Stimulated activated CD4-positive, alpha-beta T cell treated with anti-CD3 and anti-CD28 coated beads, Interleukin-1b, Interleukin-23, amount 100 ng/mL, for 1 hour (primary cell): ENCODE measurements at places on chromosomes 7 and 10.

DNA sequence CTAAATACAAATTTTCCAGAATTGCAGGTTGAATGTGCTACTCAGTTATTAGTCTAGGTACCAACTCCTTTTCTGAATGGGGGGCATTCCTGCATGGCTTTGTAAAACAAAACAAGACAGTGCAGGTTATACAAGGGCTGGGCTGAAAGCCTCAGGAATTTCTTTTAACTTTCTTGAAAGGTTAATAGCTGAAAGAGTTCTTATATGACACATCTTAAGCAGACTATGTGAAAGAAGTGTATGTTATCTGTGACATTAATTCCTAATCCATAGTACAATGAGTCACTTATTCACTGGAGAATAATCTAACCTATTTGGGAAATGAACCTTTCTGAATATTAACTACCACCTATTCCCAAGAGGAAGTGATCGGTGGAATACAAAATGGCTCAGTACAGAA is 115.6 kb upstream of the FAM133B start:
- DNase-seq, result no peak

- DNase-seq, result no peak
Measured at GRCh38 chr10:34918776-34919315, 103.8 kb upstream of the PARD3 start.

- DNase-seq, result no peak
Measured at GRCh38 chr10:131230166-131230565, 81.4 kb downstream of the TCERG1L start.

DNA sequence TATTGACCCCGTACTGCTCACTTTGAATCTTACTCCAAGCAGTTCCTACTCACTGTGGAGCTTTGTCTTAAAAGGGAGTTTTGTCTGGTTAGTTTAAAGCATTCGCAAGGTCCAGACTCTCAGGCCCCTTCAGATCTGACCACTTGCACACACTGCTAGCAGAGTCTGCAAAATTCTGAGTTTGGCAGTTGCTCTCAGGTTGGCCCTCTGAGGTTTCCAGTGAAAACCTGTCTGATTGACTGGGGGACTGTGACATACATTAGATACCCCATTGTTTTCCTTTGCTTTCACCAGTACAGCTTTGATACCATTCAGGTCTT is 149.2 kb downstream of the XPNPEP1 start:
- no peak for DNase-seq

DNA sequence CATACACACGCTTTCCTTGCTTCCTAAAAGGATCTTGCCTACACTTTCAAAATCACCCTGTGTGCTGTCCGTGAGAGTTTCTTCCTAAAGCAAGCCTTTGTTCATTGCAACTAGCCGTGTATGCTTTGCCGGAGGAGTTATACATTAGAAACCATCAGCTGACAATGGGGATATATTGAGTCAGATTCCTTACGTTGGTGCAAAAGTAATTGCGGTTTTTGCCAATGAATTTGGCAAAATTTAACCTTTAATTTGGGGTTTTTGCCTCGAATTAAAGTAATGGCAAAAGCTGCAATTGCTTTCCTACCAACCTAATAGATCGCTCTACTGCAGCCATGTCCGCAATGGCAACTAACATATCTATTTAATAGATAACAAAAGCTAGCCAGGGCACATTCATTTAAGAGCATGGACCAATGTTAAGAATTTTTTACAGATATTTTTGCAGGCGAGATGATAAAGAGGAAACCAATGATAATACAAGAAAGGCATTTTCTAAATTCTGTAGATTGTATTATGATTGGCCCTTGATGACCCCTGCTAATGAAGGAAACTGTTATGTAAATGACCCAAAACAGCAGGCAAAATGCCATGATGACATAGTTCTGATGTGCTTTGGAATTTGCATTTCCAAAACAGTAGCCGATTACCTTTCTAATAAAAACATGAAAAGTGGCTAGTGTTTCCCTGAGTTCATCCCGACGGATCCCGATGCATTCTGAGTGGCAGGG is 184.8 kb upstream of the NRP1 start:
- DNase-seq, result no peak

DNA sequence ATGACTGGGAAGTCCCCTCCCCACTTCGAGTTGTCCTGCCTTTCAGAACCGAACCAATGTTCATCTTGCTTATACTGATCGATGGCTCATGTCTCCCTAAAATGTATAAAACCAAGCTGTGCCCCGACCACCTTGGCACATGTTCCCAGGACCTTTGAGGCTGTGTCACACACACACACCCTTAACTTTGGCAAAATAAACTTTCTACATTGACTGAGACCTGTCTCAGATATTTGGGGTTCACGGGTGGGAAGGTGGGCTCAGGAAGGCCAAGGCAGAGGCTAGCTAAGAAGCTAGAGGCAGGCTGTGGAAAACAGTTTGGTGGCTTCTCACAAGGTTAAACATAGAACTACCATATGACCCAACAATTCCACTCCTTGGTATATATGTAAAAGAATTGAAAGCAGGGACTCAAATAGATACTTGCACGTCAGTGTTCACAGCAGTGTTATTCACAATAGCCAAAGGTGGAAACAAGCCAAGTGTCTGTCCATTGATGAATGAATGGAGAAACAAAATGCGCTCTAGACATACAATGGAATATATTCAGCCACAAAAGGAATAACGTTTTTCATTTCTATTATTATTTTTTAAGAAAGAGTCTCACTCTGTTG is 15.4 kb downstream of the PRF1 start:
- no peak for DNase-seq

- DNase-seq, result no peak
Measured at GRCh38 chr7:1689311-1689710, 19.2 kb downstream of the ELFN1 start.

GRCh38 chr7:31070991-31071644 is 19.0 kb downstream of the ADCYAP1R1 start:
- DNase-seq, result no peak

- DNase-seq, result no peak
Measured at GRCh38 chr10:26806557-26806956, 54.2 kb downstream of the ABI1 start.

- DNase-seq, result no peak
Measured at GRCh38 chr7:20738518-20739481, 47.9 kb downstream of the SP8 start.

DNA sequence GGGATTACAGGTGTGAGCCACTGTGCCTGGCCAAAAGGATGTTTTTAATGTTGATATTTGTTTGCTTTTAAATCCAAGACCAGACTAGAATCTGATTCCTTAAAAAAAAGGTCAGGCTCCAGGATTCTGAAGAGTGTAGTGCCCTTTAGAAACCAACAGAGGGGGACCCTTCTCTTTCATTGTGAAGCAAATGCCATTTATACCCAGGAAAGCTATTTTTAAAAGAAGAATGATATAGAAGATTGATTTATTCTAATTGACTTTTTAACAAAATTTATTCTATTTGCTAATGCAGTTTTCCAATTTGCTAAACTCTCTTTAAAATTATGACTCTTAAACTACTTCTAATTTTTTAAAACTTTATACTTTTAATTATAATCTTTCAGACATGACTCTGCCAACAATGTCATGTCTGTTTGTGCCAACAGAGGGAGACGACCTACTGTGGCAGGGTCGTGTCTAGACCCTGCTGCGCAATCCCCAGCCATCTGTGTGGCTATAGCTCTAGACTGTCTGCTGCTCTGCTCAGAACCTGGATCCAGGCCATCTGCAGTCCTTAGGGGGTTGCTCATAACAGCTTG is 201.0 kb upstream of the IMMP2L start:
- no peak for DNase-seq

DNA sequence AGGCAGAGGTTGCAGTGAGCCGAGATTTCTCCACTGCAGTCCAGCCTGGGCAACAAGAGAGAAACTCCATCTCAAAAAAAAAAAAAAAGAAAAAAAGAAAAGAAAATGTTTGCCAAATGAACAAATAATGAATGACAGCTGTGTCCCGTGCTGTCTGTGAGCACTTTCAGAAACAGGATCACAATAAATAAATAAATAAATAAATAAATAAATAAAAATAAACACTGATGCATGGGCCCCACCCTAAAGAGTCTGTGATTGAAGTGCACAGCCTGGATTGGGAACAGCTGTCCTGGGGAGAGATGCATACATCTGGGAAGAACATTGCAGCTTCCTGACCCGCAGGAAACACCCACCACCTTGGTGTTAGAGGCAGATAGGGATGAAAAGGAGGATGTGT is 123.6 kb downstream of the NPTX2 start:
- no peak for DNase-seq

DNA sequence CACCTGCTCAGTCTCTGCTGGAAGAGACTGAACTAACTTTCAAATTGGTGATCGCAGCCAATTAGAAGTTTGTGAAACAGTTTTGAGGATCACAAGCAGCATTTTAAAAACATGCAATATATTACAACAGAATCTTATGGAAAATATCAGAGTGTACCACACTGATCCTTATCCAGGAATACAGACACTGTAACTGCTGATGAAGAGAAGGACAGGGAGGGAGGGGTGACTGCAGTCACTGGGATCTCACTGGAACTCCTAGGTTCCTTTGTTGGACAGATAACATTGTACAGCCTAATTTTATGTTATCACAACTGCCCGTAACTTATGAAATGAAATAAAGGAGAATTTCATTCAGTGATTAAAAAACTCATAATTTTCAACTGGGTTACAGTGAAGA is 6.8 kb upstream of the UBN2 start:
- no peak for DNase-seq

DNA sequence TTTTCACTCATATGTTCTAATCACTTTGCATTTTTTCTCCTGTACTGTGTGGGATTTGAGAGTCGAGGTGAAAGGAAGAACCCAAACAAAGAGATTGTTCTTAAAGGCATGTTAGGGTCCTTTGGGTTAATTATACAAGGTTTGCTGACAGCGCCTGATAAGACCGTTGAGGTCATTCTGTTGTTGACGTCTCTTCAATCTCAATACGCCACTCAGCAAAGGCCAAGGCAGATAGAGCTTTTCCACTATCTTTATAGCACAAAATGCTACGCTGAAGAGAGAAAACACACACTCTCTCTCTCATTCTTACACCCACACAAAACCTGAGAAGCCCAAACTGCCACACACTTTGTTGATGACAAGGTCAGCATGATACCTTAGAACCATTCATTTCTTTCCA is 228.7 kb downstream of the CNTNAP2 start:
- DNase-seq, result no peak

- DNase-seq, result no peak
Measured at GRCh38 chr7:11848251-11848650, 16.3 kb upstream of the THSD7A start.

GRCh38 chr10:86342111-86342863 is 24.3 kb downstream of the GRID1 start:
- no peak for DNase-seq

DNA sequence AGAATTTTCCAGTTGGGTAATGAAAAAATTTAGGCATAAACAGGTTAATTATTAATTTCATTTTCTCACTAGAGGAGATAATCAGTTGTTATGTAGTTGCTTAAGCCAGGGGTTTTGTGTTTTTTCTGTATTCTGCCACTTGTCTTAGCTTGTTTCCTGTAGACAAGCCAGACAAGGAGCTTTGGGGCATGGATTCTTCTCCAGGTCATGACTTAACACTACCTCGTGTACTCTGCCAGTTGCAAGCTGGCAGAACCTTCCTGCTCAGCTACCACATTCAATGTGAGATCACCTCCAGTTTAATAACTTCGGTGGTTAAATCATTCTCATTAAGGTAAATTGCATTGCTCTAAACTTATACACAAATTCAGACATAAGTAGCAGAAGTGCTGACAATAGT is 1.8 kb downstream of the CCM2 start:
- no peak for DNase-seq

- DNase-seq, result no peak
Measured at GRCh38 chr7:27166531-27167505, 1.5 kb upstream of the HOXA9 start.

DNA sequence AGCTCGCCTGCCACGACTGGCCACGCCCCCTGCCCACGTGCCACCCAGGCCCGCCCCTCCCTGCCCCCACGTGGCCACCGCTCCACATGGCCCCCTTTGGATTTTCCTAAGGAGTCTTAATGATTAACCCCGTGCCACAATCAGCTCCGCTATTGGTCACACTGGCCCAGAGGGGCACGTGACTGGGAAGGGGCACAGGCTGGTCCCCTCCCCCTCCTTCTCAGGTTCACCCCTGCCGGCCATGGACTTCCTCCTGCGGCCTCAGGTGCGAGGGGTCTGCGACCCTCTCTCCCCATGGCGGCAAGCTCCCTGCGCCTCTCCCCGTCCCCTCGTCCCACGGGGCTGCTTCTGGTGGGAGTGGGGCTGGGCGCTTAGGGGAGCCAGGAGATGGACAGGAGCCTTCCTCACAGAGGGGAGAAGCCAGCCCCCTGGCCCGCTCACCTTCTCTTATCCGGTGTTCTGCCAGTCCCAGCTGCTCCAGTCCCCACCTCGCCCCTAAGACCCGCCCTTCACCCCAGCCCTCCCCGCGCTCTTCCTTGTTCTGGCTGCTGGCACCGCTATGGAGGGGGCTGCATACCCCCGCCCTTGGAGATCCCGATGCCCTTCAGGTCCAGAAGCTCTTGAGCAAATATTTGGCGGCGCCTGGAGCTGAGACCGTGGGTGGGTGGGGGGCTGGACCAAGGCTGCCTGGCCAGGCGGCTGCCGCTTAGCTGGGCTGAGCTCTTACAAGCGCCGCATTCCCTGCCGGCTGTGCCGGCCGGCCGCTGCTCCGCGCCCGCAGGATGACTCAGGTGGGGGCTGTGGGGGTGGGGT is 3.2 kb downstream of the SLC4A2 start:
- no peak for DNase-seq

- no peak for DNase-seq
Measured at GRCh38 chr10:30773501-30773900, 143.9 kb upstream of the LYZL2 start.

DNA sequence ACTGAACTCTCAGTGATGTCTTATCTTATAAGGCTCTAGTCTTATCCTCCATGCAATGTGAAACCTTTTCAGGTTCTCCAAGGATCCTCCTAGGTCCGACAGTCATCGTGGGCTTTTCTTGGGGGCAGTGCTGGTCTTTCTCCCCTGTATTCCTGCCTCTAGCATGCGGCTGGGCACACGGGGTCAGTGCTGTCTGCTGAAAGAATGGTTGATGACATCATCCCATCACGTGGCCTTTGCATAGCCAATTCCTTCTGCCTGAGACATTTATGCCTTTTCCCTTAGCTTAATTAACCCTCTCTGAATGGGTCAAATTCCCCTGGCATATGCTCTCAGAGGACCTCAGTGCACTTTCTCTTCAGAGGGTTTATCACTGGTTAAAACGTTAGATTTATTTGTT is 27.0 kb upstream of the KCNK18 start:
- no peak for DNase-seq

DNA sequence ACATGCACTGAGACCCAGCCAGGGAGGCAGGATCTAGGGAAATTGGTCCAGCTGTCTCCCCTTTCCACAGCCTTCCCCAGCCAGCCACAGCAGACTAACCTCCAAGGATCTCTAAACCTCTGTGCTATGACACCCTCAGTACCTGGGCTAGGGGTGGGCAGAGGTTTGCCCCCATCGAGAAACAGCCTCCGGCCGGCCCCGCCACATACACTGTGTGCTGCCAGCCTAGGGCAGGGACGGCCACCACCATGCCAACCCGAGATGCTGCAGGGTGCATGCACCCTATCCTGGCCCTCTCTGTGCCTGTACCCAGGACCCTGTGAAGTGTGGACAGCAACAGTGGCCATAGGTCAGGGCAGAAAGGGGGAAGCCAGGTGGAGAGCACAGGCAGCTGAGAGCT is 58.1 kb downstream of the PARP12 start:
- DNase-seq, result no peak
